ENCODE measurements at places on chromosomes 4 and X. TPM values are rescaled to one million over a fixed set of nuclear protein-coding genes. Genes with fewer than 3 reads are reported as not detected.

DNA sequence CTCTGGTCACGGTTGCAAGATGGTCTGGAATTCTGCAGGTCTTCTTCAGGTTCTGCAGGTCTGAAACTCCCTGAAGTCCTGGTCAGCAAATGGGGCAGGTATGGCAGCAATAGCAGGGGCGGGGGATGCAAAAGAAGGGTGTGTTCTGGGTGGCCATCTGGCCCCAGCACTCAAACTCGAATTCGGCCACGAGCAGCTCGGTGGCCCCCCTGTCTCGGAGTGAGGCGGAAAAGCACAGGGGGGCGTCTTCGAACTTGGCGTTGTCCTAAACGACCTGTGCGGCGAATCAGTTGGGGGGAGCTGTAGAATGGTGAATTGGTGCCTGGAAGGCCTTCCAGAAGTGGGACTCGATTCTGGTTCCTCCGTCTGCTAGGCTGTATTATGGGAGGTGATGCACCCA, 2.1 kb downstream of the RTL5 start:
- no peak overlapping the region for H3K27ac ChIP-seq
- H3K36me3 ChIP-seq = peaks cover 2% of the 10 kb centered on the region
- no peak overlapping the region for H3K4me3 ChIP-seq
- H3K27me3 ChIP-seq = peaks cover 10% of the 10 kb centered on the region
- H3K4me1 ChIP-seq = peaks cover 40% of the 10 kb centered on the region

- H3K27me3 ChIP-seq = no peaks in the 10 kb centered on the region
- H3K36me3 ChIP-seq = no peaks in the 10 kb centered on the region
- no peak overlapping the region for H3K4me3 ChIP-seq
Measured at GRCh38 chr4:189185810-189186432, 754.8 kb upstream of the FRG1 start.

- no peak for DNase-seq
- H3K4me3 ChIP-seq = no peak overlapping the region
- H3K27me3 ChIP-seq = no peaks in the 10 kb centered on the region
- no peaks in the 10 kb centered on the region for H3K36me3 ChIP-seq
- no peak overlapping the region for H3K27ac ChIP-seq
Measured at GRCh38 chr4:621296-622070, 3.9 kb upstream of the PDE6B start.

DNA sequence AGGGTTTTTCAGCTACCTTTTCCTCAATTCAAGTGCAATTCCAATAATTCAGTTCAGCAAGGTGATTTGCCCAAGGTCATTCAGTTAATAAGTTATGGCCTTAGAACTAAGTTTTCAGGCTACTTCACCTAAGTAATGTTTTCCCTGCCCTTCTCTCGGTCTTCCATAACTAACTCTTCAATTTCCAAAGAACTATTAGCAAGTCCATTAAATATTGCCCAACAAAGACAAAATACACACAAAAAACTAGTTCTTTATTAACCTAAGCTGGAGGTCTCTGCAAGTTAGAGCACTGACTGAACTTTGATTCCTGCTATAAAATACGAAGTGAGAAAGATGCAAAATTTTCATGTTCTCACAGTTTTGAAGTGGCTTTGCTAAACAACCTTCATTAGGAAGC, 26.8 kb upstream of the GK start:
- H3K4me1 ChIP-seq = no peaks in the 10 kb centered on the region
- no peak overlapping the region for H3K27ac ChIP-seq
- H3K4me3 ChIP-seq = no peak overlapping the region
- H3K36me3 ChIP-seq = no peaks in the 10 kb centered on the region
- no peaks in the 10 kb centered on the region for H3K27me3 ChIP-seq

- H3K36me3 ChIP-seq = no peaks in the 10 kb centered on the region
- H3K27ac ChIP-seq = no peak overlapping the region
- H3K4me1 ChIP-seq = no peaks in the 10 kb centered on the region
- no peak overlapping the region for H3K4me3 ChIP-seq
- DNase-seq = no peak
- H3K27me3 ChIP-seq = no peaks in the 10 kb centered on the region
Measured at GRCh38 chr4:127669691-127670090, 36.9 kb downstream of the INTU start.

DNA sequence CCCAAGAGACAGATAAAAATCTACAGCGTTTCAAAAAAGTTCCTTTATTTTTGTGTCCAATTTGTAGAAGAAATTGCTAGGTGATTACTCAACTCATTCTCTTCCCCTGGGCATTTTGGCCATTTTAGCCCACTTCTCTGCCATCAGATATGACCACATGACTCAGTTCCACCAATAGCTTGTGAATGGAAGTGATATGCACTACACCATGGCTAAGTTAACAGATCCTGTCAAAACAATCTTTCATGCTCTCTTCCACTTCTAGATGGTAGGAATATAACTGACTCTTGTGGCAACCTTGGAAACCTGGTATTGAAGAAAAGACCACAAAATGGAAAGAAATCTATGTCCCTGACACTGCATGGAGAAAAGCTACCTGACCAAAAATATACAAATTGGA, 26.2 kb upstream of the FREM3 start:
- no peaks in the 10 kb centered on the region for H3K36me3 ChIP-seq
- no peaks in the 10 kb centered on the region for H3K27me3 ChIP-seq
- no peak for DNase-seq
- H3K27ac ChIP-seq = no peak overlapping the region

GRCh38 chr4:83489711-83490326, 4.9 kb upstream of the ABRAXAS1 start:
- DNase-seq = no peak
- no peaks in the 10 kb centered on the region for H3K36me3 ChIP-seq
- no peak overlapping the region for H3K27ac ChIP-seq
- H3K4me1 ChIP-seq = peaks cover 9% of the 10 kb centered on the region

DNA sequence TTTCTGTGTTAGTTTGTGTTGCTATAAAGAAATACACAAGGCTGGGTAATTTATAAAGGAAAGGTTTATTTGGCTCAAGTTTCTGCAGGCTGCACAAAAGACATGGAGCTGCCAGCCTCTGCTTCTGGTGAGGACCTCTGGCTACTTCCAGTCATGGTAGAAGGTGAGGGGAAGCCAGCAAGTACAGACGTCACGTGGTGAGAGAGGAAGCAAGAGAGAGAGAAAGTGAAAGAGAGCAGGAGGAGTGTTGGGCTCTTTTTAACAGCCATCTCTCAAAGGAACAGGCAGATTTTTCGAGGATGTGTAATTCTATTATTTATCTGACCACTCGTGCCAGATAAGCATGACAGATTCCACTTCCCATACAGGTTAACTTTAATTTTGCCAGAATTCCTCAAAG, 1199.1 kb downstream of the ADGRL3 start:
- H3K36me3 ChIP-seq = no peaks in the 10 kb centered on the region
- no peaks in the 10 kb centered on the region for H3K4me1 ChIP-seq
- DNase-seq = no peak
- no peaks in the 10 kb centered on the region for H3K27me3 ChIP-seq
- H3K27ac ChIP-seq = no peak overlapping the region

DNA sequence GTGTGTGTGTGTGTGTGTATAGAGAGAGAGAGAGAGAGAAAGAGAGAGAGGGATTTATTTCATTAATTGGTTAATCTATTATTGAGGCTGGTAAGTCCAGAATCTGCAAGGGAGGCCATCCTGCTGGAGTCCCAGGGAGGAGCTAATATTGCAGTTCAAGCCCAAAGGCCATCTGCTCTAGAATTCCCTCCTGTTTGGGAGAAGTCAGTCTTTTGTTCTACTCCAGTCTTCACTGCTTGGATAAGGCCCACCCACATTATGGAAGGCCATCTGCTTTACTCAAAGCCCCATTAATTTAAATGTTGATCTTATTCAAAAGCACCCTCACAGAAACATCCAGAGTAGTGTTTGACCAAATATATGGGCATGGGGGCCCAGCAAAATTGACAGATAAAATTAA, 317.5 kb upstream of the RASGEF1B start:
- H3K36me3 ChIP-seq = no peaks in the 10 kb centered on the region
- H3K4me3 ChIP-seq = no peak overlapping the region
- no peak overlapping the region for H3K27ac ChIP-seq
- H3K4me1 ChIP-seq = peaks cover 3% of the 10 kb centered on the region
- no peak for DNase-seq
- no peaks in the 10 kb centered on the region for H3K27me3 ChIP-seq

GRCh38 chr4:150970685-150971151, 44.4 kb downstream of the LRBA start:
- no peak overlapping the region for H3K27ac ChIP-seq
- H3K4me3 ChIP-seq = no peak overlapping the region
- H3K36me3 ChIP-seq = no peaks in the 10 kb centered on the region
- DNase-seq = no peak
- no peaks in the 10 kb centered on the region for H3K27me3 ChIP-seq

GRCh38 chr4:43275779-43276178, 383.3 kb downstream of the GRXCR1 start:
- H3K4me3 ChIP-seq = no peak overlapping the region
- H3K36me3 ChIP-seq = no peaks in the 10 kb centered on the region
- H3K4me1 ChIP-seq = no peaks in the 10 kb centered on the region
- no peak overlapping the region for H3K27ac ChIP-seq

DNA sequence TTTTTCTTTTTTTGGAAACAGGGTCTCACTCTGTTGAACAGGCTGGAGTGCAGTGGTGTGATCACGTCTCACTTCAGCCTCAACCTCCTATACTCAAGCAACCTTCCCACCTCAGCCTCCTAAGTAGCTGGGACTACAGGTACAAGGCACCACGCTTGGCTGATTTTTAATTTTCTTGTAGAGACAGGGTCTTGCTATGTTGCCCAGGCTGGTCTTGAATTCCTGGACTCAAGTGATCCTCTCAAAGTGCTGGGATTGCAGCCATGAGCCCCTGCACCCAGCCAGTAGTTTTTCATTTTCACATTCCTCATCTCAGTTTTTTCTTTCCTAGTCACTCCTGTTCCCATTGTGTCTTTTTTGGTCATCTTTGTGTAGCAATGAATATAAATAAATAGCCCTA, 11.1 kb downstream of the USO1 start:
- no peak overlapping the region for H3K4me3 ChIP-seq
- no peak for DNase-seq
- H3K36me3 ChIP-seq = no peaks in the 10 kb centered on the region
- no peaks in the 10 kb centered on the region for H3K27me3 ChIP-seq
- H3K4me1 ChIP-seq = no peaks in the 10 kb centered on the region
- H3K27ac ChIP-seq = no peak overlapping the region

DNA sequence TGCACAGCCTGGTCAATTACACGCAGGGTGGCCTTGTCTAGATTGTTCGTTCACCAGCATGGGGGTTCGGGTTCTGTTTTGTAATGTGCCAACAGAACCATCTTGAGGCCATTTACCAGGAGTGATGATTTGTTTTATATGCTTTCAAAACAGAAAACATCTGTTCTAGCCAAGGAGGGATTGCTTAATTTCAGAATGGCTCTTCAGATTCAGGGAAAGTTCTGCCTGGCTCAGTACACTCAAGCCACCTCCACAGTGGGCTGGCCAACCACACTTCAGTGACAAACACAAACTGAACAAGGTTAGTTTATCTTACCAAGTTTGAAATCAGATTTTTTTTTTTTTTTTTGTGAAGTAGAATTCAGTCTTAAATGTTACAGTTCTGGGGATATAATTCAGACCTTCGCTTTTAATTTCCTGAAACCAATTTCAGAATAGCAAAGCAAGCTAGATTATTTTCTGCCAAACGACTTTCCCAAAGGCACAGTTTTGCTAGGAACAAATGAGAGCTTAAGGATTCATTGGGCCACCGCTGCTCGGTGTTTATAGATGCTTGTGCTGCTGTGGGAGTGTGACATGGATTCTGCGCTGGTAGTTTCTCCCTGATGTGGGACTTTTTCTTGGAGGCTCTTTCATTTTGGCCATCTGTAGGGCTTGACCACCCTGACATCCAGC, 23.4 kb downstream of the SMS start:
- no peaks in the 10 kb centered on the region for H3K27me3 ChIP-seq
- no peak overlapping the region for H3K4me3 ChIP-seq
- H3K27ac ChIP-seq = no peak overlapping the region

- no peaks in the 10 kb centered on the region for H3K27me3 ChIP-seq
- no peak overlapping the region for H3K4me3 ChIP-seq
- no peaks in the 10 kb centered on the region for H3K36me3 ChIP-seq
- no peak for DNase-seq
- no peaks in the 10 kb centered on the region for H3K4me1 ChIP-seq
Measured at GRCh38 chr4:147418226-147418625, 62.7 kb upstream of the EDNRA start.

GRCh38 chrX:107596651-107597050, 31.7 kb upstream of the PRPS1 start:
- no peak overlapping the region for H3K4me3 ChIP-seq
- DNase-seq = no peak
- H3K4me1 ChIP-seq = no peaks in the 10 kb centered on the region
- no peak overlapping the region for H3K27ac ChIP-seq

DNA sequence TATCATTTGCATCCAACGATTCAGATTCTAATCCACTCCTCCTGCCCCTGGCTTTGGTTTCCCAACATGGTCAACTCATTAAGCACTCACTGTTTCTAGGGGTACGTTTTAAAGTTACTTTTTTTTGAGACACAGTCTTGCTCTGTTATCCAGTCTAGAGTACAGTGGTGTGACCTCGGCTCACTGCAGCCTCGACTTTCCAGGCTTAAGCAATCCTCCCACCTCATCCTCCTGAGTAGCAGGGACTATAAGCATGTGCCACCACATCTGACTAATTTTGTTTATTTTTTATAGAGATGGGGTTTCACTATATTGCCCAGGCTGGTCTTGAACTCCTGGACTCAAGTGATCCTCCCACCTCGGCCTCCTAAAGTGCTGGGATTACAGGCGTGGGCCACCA, 48.9 kb downstream of the TMEM156 start:
- H3K27ac ChIP-seq = no peak overlapping the region
- peaks cover 11% of the 10 kb centered on the region for H3K4me1 ChIP-seq
- H3K4me3 ChIP-seq = no peak overlapping the region
- H3K36me3 ChIP-seq = peaks cover 18% of the 10 kb centered on the region

DNA sequence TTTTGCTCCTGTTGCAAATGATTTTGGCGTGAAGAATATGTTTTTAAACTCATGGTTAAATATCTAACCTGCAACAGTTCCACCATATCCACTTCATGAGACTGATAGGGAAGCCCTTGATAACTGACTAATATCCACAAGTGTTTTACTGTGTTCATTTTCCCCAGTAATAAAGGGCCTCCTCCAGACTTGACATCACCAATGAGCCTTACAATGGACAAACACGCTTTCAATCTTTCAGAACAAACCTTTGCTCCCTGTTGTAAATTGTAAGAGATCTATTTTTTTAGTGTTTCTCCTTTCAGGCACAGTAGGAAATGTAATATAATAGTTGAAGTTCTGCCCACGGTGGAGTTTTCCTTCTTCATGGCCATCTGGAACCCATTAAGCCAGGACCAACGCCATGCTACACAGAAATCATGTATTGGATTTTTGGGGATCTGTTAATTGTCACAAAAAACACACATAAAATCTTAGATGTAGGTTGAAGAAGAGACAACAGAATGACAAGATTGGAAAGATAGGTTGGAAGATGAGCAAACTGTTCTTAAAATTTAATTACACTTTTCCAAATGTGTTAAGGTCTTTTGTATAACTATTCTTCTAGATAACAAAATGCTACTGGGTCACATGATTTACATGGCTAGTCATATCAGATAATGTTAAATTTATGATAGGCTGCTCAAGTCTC, 1030.1 kb downstream of the FSTL5 start:
- no peaks in the 10 kb centered on the region for H3K27me3 ChIP-seq
- no peak overlapping the region for H3K27ac ChIP-seq
- no peak overlapping the region for H3K4me3 ChIP-seq
- H3K36me3 ChIP-seq = no peaks in the 10 kb centered on the region
- no peak for DNase-seq
- no peaks in the 10 kb centered on the region for H3K4me1 ChIP-seq

GRCh38 chr4:149701435-149702156, 114.0 kb downstream of the IQCM start:
- H3K4me3 ChIP-seq = no peak overlapping the region
- DNase-seq = no peak
- no peaks in the 10 kb centered on the region for H3K4me1 ChIP-seq

ADGRG2 gene
- not detected for total RNA-seq

TIMM17B gene
- 40.3 TPM for total RNA-seq

TSPAN6 gene
- 1.9 TPM for total RNA-seq

PPEF2 gene
- total RNA-seq = 0.56 TPM

PNMA6A gene
- 0.38 TPM for total RNA-seq

Measured in CD4-positive, alpha-beta T cell (primary cell).